ENCODE measurements at places on chromosomes 11 and 22.

DNA sequence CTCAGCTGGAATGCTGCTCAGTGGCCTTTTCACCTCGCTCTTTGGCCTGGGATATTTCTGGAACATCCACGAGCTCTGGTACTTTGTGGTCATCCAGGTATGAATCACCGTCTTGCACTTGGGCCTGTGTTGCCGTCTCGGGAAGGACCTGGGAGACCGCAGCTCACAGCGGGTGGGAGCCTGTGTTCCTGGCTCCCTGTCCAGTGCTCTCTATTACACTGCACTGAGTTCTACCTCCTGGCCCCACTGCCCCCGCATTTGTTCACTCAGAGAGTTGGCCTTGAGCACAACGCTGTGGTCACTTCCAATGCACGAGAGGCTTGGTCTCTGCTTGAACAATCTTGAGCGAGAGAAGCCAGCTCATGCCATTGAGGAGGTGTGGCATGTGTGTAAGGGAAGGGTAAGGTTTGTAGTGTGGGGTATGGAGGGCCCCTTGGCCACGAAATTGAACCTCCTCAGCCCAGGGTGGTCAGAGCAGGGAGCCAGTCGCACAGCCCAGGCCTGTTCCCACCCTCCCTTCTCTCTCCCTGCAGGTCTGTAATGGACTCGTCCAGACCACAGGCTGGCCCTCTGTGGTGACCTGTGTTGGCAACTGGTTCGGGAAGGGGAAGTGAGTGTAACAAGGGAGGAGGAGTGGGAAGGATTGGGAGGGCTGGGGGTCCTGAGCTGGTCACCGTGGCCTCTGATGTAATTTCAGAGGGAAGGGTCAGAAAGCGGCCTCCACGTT, 16.2 kb downstream of the SLC37A2 start:
- DNase-seq, result no peak

- DNase-seq, result no peak
These were observed 544.3 kb upstream of the LRRC4C start for GRCh38 chr11:42003801-42004200.

- no peak for DNase-seq
These were observed 118.8 kb downstream of the RRAS2 start for GRCh38 chr11:14240221-14240620.

DNA sequence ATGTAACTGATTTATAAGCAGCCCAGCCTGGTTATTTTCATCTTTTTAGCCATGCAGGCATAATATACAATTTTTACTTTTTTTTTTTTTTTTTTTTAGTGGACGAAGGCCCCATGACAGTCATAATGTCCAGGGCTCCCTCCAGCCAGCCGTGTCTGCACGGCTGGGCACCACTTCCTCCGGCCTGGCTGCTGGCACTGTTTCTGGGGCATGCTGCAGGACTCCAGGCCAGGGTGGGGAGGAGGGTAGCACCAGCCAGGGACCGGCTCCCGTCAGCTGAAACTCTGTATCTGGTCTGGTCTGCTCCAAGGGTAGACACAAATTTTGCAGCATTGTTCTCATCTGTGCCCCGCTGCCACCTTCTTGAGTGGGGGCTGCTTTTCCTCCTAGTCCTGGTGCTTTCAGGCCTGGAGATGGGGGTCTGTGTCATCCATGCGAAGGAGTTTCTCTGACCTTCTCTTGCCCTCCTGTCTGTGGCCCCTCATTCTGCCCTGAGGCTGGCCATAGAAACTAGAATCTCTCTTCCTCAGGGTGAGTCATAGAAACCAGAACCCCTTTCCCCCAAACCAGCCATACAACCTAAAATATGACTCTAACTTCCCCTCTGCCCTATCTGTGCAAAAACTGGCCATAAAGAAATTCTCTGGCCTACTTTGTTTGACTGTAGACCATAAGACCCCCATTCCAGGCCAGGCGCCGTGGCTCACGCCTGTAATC, 9.2 kb upstream of the RRP7A start:
- DNase-seq, result no peak

GRCh38 chr11:93969925-93970922, 50.9 kb upstream of the HEPHL1 start:
- DNase-seq, result no peak

- no peak for DNase-seq
These were observed 23.3 kb downstream of the PTDSS2 start for GRCh38 chr11:473415-473814.

DNA sequence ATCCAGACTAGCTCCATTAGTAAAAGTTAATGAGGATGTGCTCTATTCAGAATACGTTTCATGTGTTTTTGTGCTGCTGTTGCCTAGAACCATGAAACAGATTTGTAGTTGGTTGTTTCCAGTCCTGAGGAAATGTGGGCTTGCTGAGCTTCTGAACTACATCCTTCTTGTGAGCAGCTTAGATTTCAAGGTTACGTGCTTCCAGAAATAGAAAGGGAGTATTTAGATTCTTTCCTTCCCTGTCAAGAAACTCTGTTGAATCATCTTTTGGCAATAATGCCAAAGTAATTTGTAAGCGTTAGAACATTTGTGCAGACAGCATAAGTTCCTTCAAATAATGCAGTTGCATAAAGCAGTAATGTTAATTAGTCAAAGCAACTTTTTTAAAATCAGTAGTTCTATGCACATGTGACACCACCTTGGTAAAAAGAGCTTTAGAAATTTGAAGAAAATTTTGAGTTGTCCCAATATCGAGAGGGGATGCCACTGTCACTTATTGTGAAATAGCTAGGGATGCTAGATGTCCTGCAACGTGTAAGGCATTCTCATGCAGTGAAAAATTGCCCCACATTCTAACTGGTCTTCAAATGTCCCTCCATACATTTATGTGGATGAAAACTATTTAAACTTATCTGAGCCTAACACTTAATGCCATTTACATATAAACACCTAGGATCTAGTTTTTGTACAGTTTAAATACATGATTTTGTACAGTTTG, 169.6 kb downstream of the ETS1 start:
- DNase-seq, result no peak

- peak; percentile 63 for DNase-seq
These were observed 450 bp downstream of the ZBTB44 start for GRCh38 chr11:130314184-130314749.

- no peak for DNase-seq
These were observed 1026.6 kb downstream of the BRD1 start for GRCh38 chr22:48800886-48801607.

All from CD4-positive, alpha-beta T cell treated with Interleukin-4 for 1 hour (primary cell).